Inflammatory macrophage (primary cell): ENCODE measurements at places on chromosomes 2 and 18.
A peak's percentile ranks its signal among the peaks of the same experiment; 100 is the strongest.

GRCh38 chr18:12336887-12337286 is 28.8 kb downstream of the TUBB6 start:
- DNase-seq = no peak

DNA sequence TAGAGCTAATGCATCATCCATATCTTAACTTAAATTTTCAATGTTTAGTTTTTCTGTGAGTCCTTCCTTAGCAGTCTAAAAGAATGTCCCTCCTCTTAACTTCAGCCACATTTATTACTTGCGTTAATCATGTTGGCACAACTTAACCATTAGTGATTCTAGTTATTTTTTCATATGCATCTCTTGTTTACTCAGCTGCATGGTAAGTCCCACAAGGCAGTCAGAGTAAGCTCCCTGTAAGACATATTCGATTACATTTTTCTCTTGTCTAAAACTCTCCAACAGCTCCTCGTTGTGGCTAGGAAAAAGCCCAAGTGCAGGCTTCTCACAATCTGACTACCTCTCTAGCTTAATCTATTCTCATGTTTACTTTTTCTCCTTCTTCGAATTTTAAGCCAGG is 2045.3 kb upstream of the PIK3C3 start:
- no peak for DNase-seq

DNA sequence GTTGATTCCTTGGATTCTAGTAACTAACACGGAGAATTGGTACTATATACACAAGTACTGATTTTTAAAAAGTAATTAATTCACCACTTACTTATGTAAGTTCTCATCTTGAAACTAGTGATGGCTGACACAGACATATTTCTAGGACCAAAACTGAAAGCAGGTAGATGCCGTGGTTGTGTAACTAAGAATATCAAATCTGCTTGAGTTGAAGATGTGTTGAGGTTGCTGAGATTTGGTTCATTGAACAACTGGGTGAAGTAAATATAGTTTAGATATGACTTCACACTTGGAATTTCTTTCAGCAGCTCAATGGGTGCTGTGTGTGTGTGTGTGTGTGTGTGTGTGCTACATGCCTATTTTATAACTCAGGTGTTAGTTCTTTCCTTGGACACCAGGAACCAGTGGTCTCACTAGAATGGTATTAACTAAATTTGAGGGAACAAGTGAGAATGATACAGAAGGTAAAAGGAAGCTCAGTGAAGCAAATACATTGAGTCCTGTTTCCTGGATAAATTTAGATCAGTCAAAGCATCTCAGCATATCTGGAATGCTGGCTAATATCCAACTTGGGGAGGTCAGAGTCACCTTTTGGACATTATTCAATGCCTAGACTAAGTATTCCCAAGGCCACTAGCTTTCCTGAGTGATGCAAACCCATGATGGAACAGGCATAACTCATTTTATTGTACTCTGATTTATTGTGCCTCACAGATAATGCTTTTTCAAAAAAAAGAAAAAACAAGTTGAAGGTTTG is 110.7 kb upstream of the ZEB2 start:
- DNase-seq = no peak

DNA sequence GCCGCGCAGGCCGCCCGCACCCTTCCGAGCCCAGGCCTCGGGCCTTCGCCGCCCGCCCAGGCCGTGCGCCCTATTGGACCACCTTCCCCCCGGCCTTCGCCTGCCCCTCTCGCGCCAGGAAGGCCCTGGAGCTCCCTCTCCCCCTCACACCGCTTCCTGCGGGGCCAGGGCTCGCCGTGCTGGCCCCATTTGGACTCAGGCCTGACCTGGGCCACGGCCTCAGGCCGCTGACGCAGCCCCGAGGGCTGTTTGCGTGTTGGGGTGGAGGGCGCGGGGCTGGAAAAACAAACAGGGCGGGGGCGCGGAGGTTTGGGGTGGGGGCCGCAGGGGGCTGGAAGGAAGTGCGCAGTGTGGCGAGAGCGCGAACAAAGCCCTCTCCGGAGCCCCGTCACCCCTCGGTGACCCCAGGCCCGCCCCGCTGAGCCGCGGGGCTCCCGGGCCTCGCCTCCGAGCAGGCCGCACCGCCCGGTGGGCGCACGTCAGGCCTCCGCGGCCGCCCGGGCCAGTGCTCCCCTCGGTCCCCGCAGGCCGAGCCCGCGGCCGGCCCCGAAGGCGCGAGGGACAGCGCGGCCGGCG is 12.3 kb upstream of the SIX3 start:
- DNase-seq = no peak

DNA sequence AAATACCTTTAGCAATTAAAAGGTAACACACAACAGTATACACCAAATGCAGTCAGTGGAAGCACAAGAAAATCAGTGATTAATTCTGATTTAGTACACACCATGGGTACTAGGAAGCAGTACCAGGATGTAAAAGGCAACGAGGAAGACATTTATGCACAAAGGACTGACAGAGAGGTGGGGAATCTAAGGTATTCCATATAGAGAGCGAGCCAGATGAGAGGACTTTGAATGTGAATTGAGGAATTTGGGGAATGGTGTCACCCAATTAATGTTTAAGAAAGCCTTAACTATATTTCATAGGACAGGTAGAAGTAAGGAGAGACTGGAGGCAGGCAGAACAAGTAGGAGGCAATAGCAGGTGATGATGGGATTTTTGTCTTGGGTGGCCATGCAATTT is 11.7 kb downstream of the CPS1 start:
- DNase-seq = no peak

GRCh38 chr2:240336820-240337427 is 98.5 kb upstream of the GPC1 start:
- no peak for DNase-seq

GRCh38 chr2:147772781-147773180 is 72.0 kb upstream of the ACVR2A start:
- DNase-seq = no peak

DNA sequence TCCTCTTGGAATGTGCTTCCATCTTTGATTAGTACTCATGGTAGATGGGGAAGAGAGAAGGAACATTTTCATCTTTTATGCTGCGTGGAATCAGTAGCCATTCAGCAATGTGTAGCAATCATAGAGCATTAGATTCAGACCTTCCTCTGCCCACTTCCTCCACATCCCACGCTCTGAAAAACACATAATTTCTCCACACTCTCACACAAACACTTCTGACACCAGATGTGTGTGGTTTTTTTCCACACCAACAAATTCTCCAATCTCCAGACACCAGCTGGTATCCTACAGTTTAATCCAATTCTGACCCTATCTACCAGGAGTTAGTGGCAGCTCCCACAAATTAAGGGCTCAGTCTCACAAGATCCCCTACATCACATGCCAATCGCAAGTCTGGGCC is 103.3 kb downstream of the AOX1 start:
- peak; percentile 79 for DNase-seq

- no peak for DNase-seq
Observed at GRCh38 chr18:79695856-79696850, 16.6 kb downstream of the CTDP1 start.

DNA sequence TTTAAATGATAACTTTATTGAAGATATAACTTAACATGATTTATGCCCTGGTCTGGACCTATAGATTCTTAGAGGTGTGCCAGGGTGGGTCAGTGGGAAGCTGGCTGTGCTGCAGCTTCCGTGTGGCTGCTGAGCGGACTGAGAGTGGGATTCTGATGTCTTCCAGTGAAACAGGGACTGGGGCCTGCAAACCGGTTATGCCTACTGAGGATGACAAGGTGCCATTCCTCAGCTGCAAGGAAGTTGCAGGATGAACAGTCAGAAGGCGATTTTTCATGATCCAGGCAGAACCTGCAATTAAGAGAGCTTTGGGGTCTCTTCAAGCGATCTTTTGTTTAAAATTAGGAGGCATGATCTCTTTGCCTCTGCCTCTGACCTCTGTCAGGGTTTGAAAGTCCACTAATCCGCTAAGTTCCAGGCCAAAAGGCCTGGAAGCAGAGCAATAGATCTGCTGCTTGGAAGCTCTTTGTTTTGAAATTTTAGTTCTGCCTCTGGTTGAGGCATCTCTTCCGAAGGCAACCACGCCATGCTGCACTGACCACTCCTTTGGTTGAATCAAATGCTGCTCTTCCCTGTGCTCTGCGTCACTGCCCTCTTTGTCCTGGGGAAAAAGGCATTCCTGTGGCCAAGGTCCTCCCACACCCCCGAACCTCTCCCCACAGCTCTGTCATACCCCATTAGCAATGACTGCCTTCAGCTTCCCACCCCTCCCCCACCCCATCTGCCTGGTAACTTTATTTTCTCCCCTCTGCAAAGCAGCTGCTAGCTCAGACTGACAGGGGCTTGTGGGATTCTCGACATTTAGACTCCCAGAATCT is 2.0 kb downstream of the TMEM169 start:
- no peak for DNase-seq

GRCh38 chr2:108588070-108588668 is 53.9 kb downstream of the LIMS1 start:
- DNase-seq = peak; percentile 83

DNA sequence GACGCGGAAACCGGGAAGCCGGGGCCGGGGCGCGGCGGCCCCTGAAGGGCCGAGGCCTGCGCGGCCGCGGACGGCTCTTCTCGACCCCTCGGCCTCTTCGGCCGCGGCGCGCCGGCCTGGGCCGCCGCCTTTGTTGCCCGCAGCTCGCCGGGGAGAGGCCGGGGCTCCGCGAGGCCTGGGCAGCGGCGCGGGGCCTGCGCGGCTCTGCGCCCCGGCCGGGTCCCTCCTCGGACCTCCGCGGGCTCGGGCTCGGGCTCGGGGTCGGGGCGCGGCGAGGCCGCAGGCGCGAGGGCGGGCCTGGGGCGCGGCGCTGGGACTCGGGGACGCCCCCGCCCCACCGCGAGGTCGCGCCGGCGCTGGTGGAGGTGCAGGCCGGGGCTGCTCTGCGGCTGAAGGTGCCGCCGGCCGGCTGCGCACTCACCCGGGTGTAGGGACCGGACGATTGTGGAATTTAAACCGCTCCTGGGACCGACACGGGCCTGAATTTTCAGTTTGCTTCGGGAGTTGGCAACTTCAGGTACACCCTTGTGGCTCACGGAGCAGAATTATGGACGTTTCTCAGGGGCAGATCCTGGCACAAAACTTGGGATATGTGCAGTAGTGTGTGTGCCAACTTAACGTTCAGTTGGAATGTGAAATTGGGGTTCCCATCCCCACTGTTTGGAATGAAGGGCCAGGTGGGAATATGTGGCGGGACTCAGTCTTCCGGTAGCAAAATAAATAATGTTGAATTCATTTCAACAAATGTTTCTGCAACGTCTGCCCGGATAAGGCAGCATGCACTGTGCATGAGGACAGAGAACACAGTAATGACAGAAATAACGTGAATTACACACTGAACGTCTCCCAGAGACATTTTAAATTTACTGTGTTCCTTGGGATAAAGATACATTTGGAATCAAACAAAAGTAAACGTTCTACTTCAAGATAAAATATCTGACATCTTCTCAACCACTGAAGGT is 787 bp downstream of the SOCS6 start:
- DNase-seq = peak; percentile 42

DNA sequence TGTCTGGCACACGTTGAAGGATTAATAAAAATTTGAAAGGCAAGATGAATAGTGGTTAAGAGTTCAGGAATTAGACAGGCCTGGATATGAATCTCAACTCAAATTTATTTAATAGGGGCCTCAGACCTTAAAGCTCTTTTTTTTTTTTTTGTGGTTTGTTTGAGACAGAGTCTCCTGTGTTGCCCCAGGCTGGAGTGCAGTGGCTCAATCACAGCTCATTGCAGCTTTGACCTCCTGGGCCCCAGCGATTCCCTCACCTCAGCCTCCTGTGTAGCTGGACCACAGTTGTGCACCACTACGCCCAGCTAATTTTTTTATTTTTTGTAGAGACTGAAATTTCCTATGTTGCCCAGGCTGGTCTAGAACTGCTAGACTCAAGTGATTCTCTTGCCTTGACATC is 3.0 kb downstream of the ZRANB3 start:
- no peak for DNase-seq

GRCh38 chr2:202757339-202757738 is 114.2 kb downstream of the ICA1L start:
- DNase-seq = no peak

GRCh38 chr18:76754351-76754750 is 68.0 kb upstream of the ZNF236 start:
- DNase-seq = no peak

GRCh38 chr2:97011977-97012569 is 25.7 kb upstream of the FAM178B start:
- peak; percentile 67 for DNase-seq

- no peak for DNase-seq
Observed at GRCh38 chr2:56130463-56131070, 53.2 kb upstream of the CCDC85A start.

GRCh38 chr2:75186821-75187220 is 12.5 kb downstream of the TACR1 start:
- DNase-seq = no peak

DNA sequence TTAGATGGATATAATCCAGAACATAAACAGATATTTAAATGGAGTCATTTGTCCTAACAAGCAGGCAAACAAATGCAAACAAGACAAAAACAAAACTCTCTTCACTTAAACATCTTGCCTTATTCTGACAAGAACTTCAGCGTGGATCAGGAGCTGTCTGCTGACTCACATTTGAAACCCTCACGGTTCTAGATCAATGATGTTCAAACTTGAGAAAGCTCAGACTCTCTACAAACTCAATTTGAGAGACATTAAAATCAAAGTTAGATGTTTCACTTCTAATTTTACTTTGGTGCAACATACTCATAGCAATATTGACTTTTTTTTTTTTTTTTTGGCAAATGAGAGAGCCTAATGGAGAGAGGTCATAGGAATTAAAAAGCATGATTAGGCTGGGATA is 362.8 kb upstream of the SLC14A2 start:
- no peak for DNase-seq

DNA sequence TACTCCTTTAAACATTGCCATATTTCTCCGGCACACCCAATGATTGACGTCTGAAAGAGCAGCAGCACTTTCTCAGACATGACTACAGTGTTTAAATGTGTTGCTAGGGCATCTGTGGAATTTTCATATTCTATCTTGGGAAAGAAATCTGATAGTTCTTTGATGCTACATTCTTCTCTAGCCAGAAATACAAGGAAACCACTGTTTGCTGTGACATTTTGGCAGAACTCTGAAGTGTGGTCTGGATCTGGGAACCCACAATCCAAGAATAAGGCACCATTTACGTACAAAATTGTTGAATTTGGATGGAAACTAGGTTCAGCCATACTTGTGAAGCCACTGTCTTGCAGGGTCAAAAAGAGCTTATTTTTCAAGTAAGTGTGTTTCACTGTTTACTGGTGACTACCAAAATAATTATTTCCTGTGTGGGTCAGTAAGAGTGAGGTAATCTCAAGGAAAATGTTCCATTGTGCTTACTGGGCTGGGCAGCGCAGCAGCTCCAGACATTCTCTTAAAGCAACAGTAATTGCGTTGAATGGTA is 21.3 kb upstream of the CD28 start:
- no peak for DNase-seq

- no peak for DNase-seq
Observed at GRCh38 chr2:39504790-39505335, 67.8 kb upstream of the MAP4K3 start.

- DNase-seq = no peak
Observed at GRCh38 chr2:74841641-74842040, 7.7 kb downstream of the HK2 start.

- DNase-seq = peak; percentile 86
Observed at GRCh38 chr2:238376884-238377391, 49.8 kb upstream of the ASB1 start.

- DNase-seq = no peak
Observed at GRCh38 chr18:12699747-12700146, 2.8 kb downstream of the CEP76 start.
